ENCODE measurements at places on chromosomes 7 and 10.

DNA sequence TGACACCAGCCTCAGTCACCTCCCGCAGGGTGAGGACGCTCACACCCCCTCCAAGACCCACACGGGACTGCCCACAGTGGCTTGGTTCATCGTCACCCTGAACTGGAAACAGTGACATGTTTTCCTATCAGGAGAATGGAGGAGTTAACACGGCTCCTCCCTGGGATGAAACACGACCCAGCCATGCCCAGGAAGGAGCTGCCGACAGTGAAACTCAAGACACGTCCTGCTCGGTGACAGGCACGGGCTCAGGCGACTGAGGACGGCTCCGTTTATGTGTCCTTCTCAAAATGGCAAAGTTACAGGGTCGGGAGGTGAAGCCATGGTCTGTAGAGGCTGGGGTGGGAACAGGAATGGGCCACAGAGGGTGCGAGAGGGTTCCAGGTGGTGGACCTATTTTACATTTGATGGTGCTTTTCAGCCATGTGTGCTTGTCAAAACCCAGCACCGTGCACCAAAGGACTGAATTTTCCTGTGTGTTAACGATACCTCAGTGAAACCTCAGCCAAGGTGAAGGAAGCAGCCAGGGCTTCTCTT is 272.4 kb downstream of the ADARB2 start:
- no peak for DNase-seq

DNA sequence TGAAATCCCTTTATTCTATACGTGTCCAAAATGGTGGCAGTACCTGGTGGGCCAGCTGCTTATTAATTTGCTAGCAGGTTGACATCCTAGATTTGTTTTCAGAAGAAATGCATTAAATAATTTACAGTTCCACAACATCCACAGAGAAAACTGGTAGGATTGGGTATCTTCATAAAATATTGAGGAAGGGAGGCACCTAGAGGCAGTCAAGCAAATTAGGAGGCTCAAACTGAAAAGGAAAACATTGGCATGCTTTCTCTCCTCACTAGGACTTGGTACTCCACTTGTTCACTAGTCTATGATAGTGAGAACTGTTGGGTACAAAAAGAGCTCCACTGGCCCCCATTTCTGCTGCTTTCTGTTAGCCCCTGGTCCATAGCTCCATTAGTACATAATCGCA is 18.3 kb upstream of the LRGUK start:
- no peak for DNase-seq

DNA sequence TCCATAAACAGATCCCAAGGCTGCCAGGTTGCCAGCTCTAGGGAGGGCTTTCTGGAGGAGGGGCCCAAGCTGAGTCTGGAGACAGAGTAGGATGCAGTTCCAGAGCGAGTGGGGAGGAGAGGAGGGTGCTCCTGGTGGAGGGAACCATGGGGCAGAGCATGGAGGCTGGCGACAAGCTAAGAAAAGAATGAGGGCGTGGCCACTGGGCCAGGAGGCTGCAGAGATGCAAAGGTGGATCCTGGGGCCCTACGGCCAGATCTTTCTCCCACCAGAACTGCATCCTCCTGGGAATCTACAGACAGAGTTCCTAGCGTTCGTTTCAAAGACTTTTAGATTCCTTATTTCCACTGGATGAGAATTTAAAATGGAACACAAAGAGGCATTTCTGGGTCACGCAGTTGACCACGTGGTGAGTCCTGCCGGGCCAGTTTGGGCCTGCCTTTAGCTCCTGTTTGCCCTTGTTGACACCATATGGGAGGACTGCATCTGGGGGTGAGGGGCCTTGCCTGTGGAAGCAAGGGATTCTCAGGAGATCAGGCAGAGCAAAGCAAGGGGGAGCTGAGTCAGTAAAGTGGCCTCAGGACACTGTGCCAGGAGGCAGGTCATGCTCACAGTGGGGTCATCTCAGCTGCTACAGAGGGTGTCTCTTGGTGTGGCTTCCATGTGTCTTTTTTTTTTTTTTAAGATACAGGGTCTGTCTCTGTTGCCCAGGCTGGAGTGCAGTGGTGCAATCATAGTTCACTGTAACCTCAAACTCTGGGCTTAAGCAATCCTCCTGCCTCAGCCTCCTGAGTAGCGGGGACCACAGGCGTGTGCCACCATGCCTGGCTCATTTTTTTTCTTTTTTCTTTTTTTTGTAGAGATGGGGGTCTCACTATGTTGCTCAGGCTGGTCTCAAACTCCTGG is 137.8 kb downstream of the SH3PXD2A start:
- DNase-seq = no peak

- no peak for DNase-seq
Measured at GRCh38 chr7:121275204-121275603, 53.6 kb upstream of the WNT16 start.

GRCh38 chr7:99380032-99380822 is 5.7 kb downstream of the ARPC1B start:
- no peak for DNase-seq

DNA sequence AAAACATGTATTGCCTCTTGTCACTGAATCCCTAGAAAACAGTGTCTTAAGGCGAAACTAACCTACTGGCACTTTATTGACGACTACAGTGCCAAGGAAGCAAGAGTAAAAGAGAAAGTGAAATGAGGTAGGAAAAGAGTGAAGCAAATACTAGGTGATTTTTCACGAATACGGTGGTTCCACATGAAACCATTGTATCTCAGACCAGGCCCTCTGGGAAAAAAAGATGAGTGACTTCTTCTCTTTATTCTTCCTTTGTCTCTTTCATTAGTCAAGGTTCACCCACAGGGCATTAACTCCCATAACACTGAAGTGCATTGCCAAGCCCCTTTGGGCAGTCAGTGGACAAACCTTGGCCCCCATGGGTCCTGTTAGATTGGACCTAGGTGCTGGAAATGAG is 16.2 kb upstream of the MACC1 start:
- DNase-seq = no peak

Measured in NCI-H187 treated with DMSO at 0.1 percent for 48 hours (cell line).